Thoracic aorta endothelial cell (primary cell): ENCODE measurements at places on chromosomes 5 and 9. TPM values are rescaled to one million over a fixed set of nuclear protein-coding genes. Genes with fewer than 3 reads are reported as not detected.

The ABLIM3 gene
- total RNA-seq = 44.0 and 47.9 TPM in 2 replicates

The PDCD1LG2 gene
- total RNA-seq = 16.1 and 22.1 TPM in 2 replicates

The ARHGEF39 gene
- total RNA-seq = 1.5 and 4.2 TPM in 2 replicates

The SLC22A4 gene
- total RNA-seq = 3.9 and 6.0 TPM in 2 replicates

The SPINK6 gene
- not detected in 2 replicates for total RNA-seq

The DOCK8 gene
- 0.80 and 1.3 TPM in 2 replicates for total RNA-seq

The CDH9 gene
- total RNA-seq = not detected in 2 replicates

The ROR2 gene
- not detected in 2 replicates for total RNA-seq

The TOPORS gene
- 37.9 and 40.7 TPM in 2 replicates for total RNA-seq

The RLN2 gene
- 0.22 TPM in 1 of 2 replicates, not detected in the other for total RNA-seq

The MEGF10 gene
- total RNA-seq = 0.14 and 0.93 TPM in 2 replicates
